IMR-90 (cell line): ENCODE measurements at places on chromosomes 5 and 9. TPM values are rescaled to one million over a fixed set of nuclear protein-coding genes. Genes with fewer than 3 reads are reported as not detected.

Gene PROB1
- under 0.01 TPM in 2 replicates for total RNA-seq

Gene INSL4
- not detected in 2 replicates for total RNA-seq

Gene FAM221B
- not detected in 2 replicates for total RNA-seq

Gene EFCAB9
- total RNA-seq: not detected in 2 replicates

Gene C9orf85
- 4.3 and 10.6 TPM in 2 replicates for total RNA-seq

Gene CATSPER3
- total RNA-seq: under 0.01 TPM in 1 of 2 replicates, not detected in the other

Gene NPR3
- total RNA-seq: 88.2 and 89.4 TPM in 2 replicates

Gene TMC1
- total RNA-seq: not detected in 2 replicates

Gene C9
- total RNA-seq: not detected in 2 replicates

Gene ARID3C
- not detected in 2 replicates for total RNA-seq

Gene PPP3R2
- not detected in 2 replicates for total RNA-seq

Gene PCDHB13
- 0.18 and 0.28 TPM in 2 replicates for total RNA-seq

Gene CDKN2B-AS1
- 1.1 and 1.7 TPM in 2 replicates for total RNA-seq

Gene DRD1
- total RNA-seq: 0.18 and 0.28 TPM in 2 replicates

Gene LCN15
- not detected in 2 replicates for total RNA-seq

Gene GPR150
- total RNA-seq: under 0.01 TPM in 2 replicates

Gene TPPP
- total RNA-seq: under 0.01 TPM in 2 replicates
